ENCODE measurements at places on chromosomes 13 and 19.

GRCh38 chr13:106570299-106570852 is 2.4 kb upstream of the ARGLU1 start:
- ATAC-seq: no peak

DNA sequence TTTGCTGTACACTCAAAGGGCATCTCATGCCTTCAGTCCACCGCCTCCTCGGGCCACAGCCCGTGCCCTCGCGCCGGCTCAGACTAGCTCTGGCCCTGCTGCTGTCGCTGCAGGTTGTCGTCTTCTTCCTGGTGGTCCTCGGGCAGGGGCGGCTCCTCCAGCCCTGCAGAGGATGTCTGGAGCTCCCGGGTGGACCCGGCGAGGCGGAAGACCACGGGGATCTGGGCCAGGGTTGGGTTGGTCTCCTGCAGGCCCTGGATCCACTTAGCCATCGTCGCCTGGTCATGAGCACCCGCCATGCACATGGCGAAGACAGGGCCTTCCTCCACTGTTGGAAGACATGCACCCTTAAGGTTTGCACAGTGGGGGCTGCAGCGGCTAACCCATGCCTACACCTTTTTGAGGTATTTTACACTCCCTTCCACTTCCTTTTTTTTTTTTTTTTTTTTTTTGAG is 489 bp upstream of the ZNF653 start:
- peak; percentile 15 for ATAC-seq

DNA sequence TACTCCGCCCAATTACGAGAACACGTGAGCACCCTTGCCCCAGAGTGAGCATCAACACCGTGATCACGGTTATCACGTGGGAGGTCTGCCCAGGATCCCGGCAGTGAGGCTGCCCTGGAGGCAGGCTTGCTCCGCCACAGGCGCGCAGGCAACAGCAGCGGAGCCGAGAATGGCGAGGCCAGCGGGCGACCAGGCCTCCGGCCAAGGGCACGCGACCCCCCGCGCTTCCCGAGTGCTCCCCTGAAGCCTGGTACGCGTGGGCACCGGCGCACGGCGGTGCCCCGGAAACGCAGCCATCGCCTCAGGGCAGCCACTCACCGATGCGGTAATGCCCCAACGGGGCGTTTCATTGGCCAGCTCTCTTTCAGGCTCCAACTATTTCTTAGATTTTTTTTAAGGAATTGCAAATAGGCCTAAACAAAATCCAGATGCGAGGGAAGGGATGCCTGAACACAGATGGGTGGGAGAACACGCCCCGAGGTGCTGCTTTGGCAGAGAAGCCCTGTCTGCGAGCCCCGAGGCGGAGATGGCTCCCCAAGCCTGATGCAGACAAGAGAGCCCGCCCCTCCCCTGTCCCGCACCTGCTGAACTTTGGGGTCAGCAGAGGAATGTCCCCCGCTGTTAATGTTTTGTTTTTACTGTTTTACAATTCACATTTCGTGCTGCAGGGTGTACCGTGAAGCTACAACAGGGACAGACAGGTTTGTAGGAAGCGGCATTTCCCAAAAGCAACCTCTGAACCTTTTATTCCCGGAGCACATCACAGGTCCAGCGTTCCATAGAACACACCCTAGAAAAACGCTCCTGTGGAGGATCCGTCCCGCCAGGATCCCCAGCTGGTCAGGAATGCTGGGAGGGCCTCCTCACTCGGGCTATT is 132.7 kb downstream of the ZDHHC20 start:
- peak; percentile 81 for ATAC-seq

- ATAC-seq: no peak
These were observed 77.2 kb downstream of the TBC1D4 start for GRCh38 chr13:75404726-75405125.

DNA sequence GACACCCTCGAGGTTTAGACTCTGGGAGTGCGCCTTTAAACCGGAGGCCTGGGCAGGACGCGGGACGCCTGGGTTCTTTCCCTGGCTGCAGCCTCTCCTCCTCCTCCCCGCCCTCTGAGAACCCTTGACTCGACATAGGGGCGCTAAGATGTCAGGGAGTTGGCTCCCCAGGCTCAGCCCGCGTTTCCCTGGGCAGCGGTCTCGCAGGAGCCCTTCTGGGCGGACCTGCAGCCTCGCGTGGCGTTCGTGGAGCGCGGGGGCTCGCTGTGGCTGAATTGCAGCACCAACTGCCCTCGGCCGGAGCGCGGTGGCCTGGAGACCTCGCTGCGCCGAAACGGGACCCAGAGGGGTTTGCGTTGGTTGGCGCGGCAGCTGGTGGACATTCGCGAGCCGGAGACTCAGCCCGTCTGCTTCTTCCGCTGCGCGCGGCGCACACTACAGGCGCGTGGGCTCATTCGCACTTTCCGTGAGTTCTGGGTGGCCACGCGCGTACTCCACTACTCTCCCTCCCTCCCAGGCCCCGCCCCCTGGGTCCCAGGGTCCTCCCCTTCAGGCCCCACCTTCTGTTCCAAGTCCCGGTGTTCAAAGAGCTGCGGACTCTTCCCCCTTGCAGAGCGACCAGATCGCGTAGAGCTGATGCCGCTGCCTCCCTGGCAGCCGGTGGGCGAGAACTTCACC is 1.3 kb downstream of the ICAM5 start:
- ATAC-seq: peak; percentile 40

GRCh38 chr13:45718063-45718462 is 15.9 kb downstream of the CBY2 start:
- ATAC-seq: peak; percentile 67

DNA sequence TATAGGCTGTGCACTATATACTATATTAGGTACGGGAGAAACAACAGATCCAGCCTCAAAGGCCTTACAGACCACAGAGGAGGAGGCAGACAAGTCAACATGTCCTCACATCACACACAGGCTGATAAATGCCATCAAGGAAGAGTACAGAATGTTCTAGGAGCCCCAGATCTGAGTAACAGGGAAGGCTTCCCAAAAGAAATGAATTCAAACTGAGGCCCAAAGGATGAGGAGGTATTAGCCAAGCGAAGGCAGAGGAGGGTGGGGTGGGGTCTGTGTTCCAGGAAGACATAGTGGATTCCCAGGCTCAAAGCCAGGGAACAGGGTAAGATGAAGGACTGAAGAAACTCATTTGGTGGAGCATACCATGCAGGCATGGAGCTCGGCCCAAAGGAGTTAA is 55.1 kb downstream of the RXFP2 start:
- no peak for ATAC-seq

DNA sequence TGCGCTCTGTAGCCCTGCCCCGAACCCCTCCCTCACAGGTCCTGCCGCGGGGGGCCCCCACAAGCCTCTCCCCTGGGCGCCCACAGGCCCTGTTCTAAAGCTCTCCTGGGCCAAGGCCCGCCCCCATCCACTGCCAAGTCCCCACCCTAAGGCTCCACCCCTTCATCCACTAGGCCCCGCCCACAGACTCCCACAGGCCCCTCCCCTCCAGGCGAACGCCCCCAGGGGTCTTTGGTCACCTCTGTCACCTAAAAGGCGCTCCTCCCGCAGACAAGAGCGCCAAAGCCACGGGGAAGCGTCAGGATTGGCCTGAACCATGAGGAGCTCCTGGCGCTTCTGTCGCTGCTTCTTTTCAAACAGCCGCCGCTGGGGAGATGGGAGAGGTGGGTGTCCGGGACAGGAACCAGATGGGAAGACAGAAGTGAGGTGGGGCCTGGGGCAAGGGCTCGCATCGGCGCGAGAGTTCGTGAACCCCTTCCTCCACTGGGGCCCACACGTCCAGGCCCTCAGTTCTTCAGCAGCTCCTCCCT is 2.3 kb downstream of the TULP2 start:
- no peak for ATAC-seq

- ATAC-seq: no peak
These were observed 73.5 kb downstream of the STK24 start for GRCh38 chr13:98503175-98504028.

GRCh38 chr13:29955137-29955650 is 104.8 kb upstream of the UBL3 start:
- ATAC-seq: no peak

GRCh38 chr13:34901572-34901971 is 40.5 kb upstream of the NBEA start:
- no peak for ATAC-seq

- peak; percentile 71 for ATAC-seq
These were observed 1.0 kb downstream of the REX1BD start for GRCh38 chr19:18589380-18590272.

DNA sequence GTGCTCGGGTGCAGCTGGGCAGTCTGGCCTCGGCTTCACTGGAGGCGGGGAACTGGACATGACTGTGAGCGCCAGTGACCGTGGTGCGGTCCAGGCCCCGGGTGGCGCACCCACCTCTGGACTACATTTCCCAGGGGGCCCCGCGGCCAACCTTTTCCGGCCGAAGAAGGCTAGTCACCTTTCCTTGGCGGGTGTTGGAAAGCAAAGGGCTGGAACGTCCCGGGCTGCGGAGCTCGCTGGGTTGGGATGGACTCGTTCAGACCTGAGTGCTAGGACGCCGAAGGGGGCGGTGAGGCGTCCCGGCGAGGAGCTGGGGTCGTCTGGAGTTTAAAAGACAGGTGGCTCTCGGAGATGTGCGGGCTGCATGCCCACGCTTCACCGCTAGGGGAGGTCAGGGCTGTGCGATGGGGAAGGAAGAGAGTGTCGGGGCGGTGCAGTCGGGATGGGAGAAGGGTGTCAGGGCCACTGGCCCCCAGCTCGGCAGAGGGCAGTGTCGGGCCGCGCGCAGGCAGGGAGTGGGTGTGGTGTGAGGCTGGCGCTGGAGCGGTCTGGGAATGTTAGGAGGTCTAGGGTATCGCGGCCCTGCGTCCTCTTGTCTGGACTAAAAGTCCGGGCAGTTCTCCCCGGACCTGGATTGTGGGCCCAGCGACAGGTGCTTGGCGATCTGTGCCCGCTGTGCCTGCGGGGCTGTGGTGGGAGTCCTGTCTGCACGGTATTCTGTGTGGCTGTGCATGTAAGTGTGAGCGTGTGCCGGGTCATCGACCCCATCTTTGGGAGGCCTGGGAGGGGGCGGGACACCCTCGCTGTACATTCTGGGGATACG is 57.1 kb downstream of the ZNF568 start:
- peak; percentile 100 for ATAC-seq

- ATAC-seq: no peak
These were observed 14.6 kb downstream of the VSIG10L start for GRCh38 chr19:51327066-51328001.

GRCh38 chr19:39407410-39407659 is 688 bp downstream of the ZFP36 start:
- ATAC-seq: no peak

DNA sequence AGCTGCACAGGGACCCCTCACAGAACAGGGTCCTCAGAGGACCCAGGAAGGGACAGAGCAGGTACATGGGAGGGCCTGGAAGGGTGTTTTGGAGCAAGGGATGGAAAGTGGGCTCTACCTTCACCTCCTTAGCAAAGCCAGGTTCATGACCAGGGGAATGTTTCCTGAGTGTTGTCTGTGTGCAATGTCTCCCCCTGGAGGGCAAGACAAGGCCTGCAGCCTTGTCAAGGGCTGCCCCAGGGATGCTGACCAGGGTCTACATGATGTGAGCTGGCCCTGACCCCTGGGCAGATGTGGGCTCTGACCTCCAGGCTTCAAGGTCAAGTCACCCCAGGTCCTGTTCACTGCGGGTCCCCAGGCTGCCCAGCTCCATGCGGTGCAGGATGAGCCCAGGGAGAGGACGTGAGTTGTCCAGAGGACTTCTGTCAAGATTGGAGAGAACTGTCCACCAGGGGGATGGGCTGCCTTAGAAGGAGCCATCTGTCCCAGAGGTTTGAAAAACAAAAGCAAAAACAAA is 1.0 kb upstream of the CEACAM1 start:
- ATAC-seq: peak; percentile 93

- no peak for ATAC-seq
These were observed 56.0 kb downstream of the F2RL3 start for GRCh38 chr19:16944626-16945363.

- no peak for ATAC-seq
These were observed at the start of gene CNFN for GRCh38 chr19:42389899-42390298. Gene CNFN (minus strand): TSS chr19:42390297. CDS start chr19:42389037, 1,260 bp downstream.

DNA sequence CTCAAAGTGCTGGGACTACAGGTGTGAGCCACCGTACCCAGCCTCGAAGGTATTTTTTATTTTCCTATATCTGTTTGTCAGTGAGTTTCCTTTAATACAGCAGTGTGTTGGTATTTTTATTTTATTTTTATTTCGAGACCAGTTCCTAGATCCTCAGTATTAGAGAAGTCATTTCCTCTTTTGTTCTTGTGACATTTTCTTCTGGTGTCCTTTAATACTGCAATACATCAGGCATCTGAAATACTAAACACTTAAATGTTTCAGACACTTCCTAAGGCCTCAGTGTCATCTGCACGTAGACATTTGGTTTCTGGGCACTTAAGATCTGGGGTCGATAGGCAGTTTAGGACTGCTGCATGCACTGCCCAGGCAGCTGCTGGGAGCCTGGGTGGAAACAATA is 22.5 kb downstream of the GATAD2A start:
- ATAC-seq: no peak

DNA sequence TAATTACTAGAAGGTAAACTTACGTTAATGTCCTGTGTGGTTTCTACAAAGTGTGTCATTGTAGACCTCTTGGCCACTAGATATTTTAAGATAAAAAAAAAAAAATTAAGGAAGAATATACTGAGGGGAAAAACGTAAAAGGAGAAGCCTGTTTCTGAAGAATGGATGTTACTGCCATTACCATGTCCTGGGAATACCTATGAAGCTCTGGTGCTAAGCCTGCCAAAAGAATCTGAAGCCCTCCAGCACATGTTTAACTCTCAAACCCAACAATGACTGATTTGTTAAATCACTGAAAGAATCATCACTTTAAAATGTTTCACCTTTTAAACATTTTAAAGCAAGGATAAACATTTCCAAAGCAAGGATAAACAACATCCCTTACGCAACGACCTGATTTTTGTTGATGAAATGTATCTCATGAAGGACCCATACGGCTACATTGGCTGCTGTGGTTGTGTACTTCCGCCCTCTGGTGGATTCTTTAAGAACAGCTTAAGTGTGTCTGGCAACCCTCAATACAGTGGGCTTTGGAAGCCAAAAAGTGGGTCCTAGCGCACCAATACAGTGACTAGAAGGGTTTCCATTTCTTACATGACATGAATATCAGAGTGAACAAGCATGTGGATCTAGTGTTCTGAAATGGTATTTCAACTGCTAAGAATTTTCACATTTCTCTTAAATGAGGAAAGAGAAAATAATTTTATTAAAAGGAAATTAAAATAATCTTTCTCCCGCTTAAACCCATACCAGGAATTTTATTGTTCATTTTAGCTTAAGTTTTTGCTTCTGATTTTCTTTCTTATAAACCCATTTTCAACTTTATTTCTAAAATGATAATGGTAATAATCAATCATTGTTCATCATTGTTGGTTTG is 74.5 kb upstream of the RAP2A start:
- ATAC-seq: peak; percentile 78

DNA sequence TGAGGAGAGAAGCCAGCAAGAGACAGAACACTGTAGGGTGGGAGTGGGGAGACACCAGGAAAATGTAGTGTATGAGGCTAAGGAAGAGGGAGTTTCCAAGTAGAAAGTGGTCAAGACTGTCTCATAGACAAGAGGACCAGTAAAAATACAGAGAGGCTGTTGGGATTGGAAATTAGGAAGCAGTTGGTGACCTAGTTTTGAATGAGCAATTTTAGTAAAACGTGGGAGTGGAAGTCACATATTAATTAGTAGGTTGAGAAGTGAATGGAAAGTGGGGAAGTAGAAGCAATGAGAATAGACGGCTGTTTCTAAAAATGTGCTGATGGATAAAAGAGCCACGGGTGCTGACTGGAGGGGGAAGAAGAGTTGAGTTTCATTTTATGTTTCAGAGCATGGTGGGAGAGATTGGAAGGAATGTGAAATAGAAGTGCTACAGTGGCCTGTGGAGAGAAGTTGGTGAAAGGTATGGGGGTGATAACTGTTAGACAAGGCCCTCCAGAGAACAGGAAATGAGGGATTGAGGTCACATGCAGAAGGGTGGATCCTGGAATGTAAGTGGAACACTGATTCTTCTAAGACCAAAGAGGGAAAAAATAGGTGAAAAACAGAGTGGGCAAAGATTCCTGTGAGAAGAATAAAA is 247.3 kb downstream of the MTUS2 start:
- ATAC-seq: no peak
